ENCODE measurements at places on chromosomes 7 and 10.

- no peak for DNase-seq
These were observed 183.2 kb downstream of the GLI3 start for GRCh38 chr7:42053834-42054233.

DNA sequence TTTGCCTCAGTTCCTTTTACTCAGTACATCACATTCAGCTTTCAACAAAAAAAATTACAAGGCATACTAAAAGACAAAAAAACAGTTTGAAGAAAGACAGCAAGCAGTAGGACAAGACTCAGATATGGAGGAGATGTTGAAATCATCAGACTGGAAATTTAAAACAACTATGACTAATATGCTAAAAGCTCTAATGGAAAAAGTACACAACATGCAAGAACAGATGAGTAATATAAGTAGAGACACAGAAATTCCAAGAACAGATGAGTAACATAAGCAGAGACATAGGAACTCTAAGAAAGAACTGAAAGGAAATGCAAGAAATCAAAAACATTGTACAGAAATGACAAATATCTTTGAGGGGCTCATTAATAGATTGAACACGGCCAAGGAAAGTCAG, 402.6 kb downstream of the NEBL start:
- DNase-seq: no peak

DNA sequence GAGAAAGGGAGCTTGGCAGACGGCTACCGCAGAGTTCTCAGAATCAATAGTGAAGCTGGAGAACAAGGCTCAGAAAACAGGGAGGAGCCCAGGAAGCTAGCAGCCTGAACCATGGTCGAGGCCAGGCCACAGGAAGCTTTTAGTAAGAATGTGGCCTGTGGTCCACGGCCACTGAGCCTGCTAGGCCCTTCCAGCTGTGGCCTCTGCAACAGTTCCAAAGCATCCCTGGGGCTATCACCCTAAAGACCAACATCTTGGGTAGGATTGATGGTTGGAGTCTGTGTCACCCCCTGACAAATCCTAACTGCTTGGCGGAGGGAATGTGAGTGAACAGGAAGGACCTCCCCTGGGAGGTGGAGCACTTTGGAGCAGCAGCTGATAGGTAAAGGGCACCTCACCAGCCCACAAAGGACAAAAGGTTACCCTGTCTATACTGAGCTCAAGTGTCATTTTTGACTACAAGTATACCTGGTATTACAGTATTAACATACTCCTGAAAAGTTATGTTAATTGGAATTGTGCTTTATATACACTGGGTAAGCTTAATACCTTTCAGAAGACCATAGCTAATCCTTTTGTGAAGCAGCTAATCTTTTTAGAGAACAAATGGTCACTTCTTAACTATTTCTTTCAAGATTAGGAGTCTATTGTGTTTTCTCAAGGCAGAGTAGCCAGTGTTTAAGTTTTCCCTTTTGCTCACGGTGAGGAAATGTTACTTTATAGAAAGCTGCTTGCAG, 18.7 kb downstream of the PTPRE start:
- DNase-seq: no peak

DNA sequence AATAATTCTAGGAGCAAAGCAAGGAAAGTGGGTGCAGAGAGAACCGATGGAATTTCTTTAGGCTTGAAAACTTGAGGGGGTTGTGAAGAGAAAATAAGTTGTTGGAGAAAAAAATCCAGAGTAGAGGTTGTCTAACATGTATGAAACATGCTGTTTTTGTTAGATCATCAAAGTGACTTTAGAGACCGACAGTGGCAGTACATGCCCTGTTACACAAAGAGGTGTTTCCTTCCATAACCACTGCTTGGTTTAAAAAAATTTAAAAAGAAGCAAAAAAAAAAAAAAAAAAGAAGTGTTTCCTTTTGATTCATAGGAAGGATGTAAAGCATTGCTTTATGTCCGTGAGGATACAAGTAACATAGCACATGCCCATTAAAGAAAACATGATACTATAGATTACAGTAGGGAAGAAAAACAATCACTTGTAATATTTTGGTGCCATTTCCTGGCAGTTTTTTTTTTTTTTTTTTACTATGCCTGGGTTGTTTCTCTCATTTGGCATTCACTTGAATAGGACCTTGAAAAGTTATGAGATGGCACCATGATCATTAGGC, 6.1 kb downstream of the ENTPD1 start:
- DNase-seq: no peak

- DNase-seq: no peak
These were observed 204.6 kb downstream of the GRID1 start for GRCh38 chr10:86162036-86162435.

- no peak for DNase-seq
These were observed 2.7 kb upstream of the UNCX start for GRCh38 chr7:1229956-1230355.

- no peak for DNase-seq
These were observed 34.7 kb downstream of the MET start for GRCh38 chr7:116706668-116707126.

DNA sequence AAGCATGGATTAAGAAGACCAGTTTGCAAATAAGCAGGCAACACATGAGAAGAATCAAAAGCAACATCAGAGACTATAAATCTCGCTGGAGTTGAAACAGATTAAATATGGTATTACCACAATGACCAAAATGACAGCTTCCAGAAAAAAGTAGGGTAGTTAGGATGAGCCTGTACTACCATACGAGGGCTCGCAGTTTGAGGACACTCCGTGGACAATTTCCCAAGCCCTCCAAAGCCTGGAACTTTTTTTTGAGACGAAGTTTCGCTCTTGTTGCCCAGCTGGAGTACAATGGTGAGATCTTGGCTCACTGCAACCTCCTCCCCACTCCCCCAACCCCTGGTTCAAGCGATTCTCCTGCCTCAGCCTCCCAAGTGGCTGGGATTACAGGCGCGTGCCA, 1.0 kb downstream of the LRRC17 start:
- no peak for DNase-seq

DNA sequence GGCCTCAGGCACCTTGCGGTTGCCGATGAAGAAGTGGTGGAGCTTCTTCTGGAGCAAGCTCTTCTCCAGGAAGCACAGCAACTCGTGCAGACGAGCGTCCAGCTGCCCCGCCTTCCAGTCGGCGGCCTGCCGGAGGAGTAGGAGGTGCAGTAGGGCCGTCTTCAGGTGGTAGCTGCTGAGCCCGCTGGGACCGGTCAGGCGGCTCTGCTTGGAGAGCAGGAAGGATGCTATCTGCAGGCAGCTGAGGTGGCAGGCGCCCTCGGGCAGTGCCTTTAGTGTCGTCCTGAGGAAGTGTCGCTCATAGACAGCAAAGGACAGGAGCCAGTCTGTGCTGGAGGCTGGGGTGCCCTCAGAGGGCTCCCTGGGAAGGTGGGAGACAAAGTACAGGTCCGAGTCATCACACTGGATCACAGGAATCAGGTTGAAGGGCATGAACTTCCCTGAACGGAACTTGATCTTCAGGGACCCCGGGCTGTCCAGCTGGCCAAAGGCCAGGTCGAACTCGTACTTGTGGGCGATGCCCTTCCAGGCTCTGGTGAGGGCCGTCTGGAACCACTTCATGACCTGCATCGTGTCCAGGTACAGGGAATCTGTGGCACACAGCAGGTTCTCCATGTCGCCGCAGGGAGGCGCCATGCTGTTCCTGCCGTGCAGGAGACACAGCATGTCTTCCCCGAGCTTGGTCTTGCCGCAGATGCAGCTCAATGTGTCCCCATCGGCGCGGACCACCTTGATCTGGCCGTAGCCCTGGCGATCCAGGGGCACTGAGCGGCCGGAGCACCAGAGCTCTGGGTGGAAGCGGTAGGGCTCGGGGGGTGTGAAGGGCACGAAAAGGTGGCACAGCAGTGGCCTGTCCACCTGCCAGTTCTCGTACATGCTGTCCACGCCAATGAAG, 23.4 kb downstream of the ITPRIP start:
- no peak for DNase-seq

GRCh38 chr7:129772646-129773280, 161.2 kb downstream of the NRF1 start:
- no peak for DNase-seq

- no peak for DNase-seq
These were observed 11.0 kb upstream of the IMPDH1 start for GRCh38 chr7:128420773-128421172.

- no peak for DNase-seq
These were observed 623.4 kb upstream of the IGFBP3 start for GRCh38 chr7:46544396-46545008.

- peak; percentile 24 for DNase-seq
These were observed 190.0 kb downstream of the PTPN20 start for GRCh38 chr10:47101196-47101595.

DNA sequence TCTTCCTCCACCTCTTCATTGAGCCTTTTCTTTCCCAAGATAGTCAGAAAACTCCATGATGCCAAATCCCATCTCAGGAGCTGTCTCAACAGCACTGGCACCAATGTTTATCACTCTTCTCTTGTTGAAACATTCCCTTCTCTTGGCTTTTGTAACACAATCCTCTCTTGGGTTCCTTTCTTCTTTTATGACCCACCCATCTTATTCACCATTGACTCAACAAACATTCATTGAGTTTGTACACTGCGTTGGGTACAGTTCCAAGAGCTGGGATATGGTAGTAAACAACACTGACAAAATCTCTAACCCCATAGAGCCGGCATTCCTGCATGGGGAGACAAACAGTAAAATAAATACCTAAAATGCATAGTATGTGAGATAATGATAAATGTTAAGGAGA, 577.5 kb downstream of the INHBA start:
- DNase-seq: no peak

DNA sequence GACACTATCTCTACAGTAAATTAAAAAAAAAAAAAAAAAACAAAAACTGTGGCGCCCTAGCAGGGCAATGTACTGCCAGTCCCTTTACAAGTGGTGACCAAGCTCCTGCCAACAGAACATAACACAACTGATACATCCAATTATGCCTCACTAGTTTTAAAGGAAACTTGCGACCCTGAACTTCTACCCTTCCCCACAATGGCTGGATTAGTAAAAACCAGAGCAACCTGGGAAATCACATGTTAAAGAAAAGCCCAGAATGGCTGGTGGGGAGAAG, 16.5 kb downstream of the ATE1 start:
- DNase-seq: no peak

GRCh38 chr7:119256446-119257131, 1016.4 kb upstream of the KCND2 start:
- DNase-seq: no peak

DNA sequence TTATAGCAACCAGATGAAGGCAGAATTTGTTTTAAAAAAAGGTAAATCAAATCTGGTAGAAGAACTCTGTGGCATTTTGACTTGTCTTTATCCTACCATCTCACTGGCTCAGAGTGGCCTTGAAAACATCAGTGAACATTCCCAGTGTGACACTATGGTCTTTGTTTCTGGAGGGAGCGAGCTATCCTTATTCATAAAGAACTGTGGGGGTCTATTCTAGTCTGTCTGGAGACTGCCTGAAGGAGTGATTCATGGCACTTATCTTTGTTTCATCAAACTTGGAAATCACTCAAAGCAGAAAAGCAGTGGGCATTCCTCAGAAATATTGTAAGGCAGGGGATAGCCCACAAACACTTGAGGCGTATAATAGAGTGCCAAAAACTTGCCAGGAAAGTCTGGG, 719.1 kb downstream of the PCDH15 start:
- no peak for DNase-seq

DNA sequence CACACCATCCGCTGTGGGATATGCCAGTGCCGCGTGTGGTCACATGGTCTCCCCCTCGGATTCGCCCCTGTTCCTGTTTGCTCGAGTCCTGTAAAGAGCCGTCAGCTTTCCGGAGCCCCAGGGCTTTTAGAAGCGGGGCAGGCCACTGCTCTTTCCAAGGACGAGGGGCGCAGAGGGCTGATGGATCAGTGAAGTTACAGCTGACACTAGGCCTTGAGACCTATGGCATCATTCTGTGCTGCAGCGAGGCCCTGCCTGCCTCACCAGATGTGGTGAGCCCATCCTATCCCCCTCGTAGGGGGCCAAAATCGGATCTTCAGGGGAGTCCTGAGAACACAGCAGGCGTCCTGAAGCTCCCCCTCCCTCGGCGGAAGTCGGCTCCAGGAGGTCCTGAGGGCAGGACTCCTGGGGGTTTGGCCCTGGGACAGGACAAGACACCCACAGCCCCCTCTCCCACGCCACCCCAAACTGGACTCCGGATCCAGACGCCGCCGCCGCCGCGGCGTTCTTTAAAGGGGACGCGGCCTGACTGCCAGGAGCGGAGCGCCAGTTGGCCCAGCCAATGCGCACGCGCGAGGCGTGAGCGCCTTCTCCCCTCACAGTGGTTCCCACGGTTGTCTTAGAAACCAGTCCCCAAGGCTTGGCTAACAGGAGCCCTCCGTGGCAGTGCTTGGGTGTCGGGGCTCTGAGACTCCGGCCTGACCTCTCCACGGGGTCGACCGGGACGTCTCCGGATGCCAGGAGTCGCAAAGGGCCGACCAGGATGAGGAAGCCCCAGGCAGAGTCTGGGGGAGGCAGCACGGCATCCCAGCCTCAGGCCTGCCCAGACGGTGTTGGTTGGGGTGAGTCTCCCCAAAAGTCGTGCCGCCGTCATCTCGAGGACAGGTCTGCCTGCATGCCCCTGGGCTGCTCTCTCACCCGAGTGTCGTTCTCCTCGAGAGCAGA, 371.7 kb downstream of the ZNF716 start:
- DNase-seq: no peak

GRCh38 chr10:94630017-94630688, 53.4 kb upstream of the CYP2C18 start:
- no peak for DNase-seq

DNA sequence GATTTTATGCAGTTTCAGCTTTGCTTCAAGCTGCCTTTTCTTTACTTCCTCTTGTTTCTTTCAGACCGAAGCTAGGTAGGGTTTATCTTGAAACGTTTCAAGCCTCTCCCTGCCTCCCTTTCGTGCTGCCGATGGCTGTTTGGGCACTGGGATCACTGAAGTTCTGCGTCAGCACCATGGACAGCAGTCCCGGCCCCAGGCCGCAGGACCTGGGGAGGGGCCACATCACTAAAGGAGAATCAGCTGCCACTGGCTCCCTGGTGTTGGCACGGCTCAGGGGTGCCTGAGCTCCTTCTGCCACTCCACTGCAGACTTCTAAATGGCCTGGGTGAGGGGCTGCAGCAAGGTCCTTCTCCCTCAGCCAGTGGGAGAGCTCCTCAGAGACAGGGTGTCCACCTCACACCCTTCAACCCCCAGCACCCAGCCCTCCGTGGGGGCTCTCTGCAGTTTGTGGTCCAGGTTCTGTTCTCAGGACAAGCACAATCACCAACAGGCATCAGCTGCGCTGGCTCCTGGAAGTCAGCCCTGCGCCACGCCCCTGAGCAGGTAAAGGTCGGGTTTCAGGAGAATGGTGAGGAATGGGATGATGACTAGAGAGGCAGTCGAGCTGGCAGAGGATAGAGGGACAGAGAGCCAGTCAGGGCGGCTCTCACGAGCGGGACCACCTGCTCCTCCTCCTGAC, 387.2 kb downstream of the TCERG1L start:
- peak; percentile 32 for DNase-seq

- no peak for DNase-seq
These were observed 177.9 kb downstream of the PDE1C start for GRCh38 chr7:31892099-31892829.

- DNase-seq: no peak
These were observed 27.4 kb downstream of the COA1 start for GRCh38 chr7:43701929-43702328.

- no peak for DNase-seq
These were observed 2.0 kb downstream of the CPA2 start for GRCh38 chr7:130268463-130269317.

Measured in SJSA1 (cell line).